ENCODE measurements at places on chromosomes 2 and 18.

- DNase-seq: no peak
Observed at GRCh38 chr2:115199966-115200365, 757.5 kb downstream of the DPP10 start.

GRCh38 chr18:22349966-22350365, 67.7 kb downstream of the CTAGE1 start:
- DNase-seq: no peak

DNA sequence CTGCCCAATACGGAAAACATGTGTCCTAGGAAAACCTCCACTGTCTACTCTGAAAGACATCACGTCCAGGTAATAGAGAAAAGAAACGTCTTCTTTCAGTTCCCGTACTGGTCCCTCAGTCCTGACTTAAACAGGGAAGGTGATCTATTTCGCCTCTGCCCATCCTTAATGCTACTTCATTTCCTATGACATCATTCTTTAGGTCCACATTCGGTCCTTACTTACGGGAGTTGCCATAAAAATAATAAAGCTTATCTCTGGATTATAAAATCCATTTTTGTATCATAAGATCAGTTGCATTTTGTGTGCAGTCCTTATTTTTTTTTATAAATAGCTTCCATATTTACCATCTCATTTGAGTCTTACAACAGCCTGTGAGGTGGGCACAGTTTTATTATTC, 3.7 kb downstream of the TGFA start:
- DNase-seq: no peak

- DNase-seq: no peak
Observed at GRCh38 chr18:26532367-26533340, 15.7 kb downstream of the KCTD1 start.

DNA sequence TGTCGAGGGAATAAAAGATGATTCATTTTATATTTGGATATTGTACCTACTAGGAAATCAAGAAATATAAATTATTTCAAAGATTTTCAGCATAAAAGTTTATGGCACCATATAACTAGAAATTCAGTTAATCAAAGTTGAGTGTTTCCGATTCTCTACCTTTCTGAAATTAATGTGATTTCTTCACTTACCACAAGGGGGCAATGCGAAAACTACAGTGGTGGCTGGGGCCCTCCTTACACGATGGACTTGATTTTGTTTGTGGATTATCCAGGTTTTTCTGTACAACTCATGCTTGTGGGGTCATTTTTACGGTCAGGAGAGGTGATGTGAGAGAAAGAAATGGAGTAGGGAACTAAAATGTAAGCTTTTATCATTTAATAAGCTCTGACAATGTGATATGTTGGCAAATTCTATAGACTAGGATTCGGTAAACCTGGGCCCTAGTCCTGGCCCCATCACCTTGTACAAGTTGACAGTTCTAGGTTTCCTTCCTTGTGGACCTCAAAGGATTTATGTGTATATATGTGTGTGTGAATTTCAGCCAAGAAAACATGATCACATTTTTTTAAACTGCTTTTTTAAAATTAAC, 47.6 kb downstream of the G6PC2 start:
- DNase-seq: peak; percentile 26

- DNase-seq: peak; percentile 67
Observed at GRCh38 chr2:131413148-131413747, 49.3 kb upstream of the RAB6D start.

DNA sequence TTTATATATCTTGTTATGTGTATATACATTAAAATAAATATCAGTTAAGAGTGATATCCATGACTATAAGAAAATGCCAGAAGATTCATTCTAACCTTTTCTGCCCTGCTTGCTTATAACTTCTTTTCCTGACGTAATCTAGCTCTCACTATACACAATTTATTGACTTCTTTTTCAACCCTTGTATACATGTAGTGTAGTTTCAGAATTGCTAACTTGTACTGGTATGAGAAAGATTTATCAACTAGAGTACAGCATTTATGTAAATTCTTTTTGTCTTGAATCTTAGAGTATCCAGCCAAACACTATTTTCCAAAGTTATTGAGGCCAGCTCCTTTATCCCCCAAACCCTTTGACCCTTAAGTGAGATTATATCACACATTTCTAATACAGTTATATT, 798.0 kb upstream of the RAB6C start:
- no peak for DNase-seq

DNA sequence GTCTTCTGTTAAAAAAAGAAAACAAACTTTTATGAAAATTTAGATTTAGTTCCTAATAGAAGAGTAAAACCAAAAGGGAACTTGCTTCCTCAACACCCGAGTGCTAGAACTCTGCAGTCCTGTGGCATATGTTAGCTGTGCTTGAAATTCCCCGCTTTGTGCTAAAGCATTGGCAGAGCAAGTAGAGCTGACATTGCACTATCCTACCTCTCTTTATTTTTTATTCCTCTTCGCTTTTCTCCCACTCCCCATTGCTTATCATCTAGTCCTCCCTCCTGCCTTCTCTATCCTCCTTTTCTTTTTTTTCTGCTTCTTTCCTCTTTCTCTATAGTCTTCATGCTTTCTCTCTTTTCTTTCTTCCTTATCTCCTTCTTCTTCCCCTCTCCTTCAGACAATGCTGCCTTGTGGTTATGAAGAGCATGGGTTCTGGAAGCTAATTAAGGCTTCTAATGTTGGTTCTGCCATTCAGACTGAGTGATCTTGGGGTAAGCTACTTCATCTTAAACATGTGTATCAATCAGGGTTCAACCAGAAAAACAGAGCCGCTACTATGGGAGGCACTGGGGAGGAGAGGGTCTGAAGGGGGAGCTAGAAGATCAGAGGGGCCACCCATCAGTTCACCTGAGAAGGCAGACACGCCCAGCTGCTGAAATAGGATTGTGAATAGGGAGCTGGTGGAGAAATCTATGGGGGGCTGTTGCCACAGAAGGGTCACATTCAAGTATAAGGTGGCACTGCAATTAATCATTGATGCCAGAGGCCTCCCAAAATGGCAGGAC, 31.4 kb upstream of the PELI1 start:
- no peak for DNase-seq

GRCh38 chr2:230925443-230925878, 419 bp upstream of the GPR55 start:
- peak; percentile 54 for DNase-seq

GRCh38 chr2:9805435-9806297, 37.6 kb upstream of the TAF1B start:
- DNase-seq: peak; percentile 57

DNA sequence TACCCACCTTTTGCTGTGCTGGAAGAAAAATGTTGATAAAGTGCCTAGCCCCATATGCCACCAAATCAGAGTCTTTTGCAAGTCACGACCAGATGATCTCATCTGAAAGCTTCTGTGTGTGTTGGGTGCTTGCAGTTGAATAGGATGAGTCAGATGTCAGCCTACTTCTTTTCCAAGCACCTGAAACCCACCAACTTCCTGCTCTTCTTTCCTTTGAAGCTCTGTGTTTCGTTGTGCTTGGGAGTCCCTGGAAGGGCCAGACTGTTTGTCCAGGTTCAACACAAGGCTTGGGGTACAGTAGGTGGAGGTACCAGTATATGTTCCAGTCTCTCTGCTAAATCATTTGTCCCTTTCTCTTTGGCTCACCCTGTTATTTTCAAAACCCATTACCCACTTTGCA, 36.8 kb upstream of the LCLAT1 start:
- DNase-seq: no peak

- no peak for DNase-seq
Observed at GRCh38 chr18:44855681-44856080, 175.0 kb downstream of the SETBP1 start.

DNA sequence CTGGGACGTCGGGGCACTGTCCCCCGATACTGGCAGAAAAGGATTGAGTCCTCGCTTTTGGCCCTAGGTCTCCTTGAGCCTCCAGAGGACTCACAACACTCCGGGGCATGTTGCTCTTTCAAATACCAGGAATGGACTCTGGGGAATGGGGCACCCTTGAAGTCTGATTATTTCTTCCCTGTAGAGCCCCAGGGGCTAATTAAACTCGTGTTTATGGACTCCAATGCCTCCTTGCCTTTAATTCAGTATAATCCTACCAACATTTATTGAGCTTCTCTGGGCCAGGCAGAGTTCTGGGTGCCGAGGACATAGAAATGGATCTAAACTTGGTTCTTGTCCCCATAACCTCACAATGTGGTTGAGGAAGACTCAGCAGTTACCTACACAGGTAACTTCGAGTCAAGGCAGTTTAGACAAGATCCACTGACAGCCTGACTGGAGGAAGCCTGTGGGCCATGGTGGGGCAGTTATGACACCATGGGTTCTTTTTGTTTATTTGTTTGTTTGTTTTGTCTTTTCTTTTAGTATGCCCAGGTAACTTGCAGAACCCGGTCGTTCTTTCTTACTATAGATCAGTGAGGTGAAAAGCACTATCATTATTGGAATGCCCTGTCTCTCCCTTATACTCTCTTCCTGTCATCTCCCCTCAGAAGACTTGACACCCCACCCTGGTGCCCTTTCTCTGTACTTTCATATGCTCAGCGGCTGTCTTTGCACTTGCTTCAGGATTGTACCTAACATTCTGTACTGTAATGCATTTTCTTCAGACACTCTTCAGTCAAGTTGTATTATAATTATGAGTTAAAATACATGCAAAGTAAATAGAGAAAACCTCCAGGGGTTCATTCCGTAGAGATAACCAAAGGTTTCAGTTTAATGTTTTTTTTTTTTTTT, 3.2 kb downstream of the CFLAR start:
- peak; percentile 70 for DNase-seq

DNA sequence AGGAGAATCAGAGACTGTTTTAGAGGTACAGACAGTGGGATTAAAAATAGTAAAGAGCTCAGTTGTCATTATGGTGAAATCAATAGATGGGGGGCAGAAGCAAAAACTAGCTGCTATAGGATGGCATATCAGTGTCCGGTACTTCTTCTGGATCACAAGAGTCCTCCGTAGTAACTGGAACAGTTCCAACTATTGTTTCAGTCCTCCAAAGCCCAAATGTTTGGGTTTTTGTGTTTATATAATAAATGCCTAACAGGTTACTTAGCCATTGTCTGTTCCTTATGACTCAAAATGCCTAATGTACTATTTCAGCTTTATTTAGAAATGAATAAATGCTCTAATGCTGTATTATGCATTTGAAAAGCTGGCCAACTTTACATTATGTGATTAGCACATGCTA, 401.2 kb downstream of the PTH2R start:
- no peak for DNase-seq

- no peak for DNase-seq
Observed at GRCh38 chr2:28544405-28544921, 48.6 kb downstream of the PLB1 start.

- no peak for DNase-seq
Observed at GRCh38 chr18:70261141-70261788, 27.6 kb upstream of the SOCS6 start.

DNA sequence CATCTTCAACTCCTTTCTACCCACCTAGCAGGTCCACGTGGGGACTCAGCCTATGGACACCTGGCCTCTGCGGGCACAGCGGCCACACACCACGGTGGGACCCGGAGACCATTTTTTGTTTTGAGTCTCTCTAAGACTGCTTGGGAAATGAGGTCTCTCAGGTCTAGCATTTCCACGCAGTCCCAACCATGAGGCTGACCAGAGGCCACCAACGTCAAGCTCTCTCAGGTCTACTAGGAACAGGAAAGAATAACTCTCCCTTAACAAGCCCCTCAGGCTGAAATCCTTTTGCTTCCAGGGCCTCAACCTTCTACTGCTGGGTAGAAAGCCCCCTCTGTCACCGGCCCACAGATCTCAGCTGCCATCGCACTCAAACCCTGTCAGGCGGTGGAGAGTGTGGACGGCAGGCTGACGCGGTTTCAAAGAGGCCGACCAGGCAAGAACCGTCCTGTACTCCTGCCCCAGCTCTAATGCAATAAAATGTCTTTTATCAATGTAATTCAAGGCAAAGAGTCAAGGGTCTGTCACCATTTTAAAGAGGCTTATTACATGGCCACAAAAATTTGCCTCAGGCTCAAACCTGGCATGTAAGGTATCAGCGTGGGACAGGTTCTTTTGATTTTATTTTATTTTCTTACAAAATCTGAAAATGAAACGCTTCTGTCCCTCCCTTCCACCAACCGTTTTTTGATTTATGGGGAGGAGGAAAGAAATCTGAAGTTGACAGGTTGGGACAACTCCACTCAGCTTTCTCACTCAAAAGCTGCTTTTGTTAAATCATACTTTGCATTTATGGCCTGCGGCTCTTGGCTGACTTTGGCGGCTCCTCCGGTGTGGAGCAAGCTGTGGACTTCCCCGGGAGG, 74.0 kb downstream of the BCL11A start:
- no peak for DNase-seq

GRCh38 chr2:234374736-234375135, 122.1 kb downstream of the ARL4C start:
- DNase-seq: no peak

DNA sequence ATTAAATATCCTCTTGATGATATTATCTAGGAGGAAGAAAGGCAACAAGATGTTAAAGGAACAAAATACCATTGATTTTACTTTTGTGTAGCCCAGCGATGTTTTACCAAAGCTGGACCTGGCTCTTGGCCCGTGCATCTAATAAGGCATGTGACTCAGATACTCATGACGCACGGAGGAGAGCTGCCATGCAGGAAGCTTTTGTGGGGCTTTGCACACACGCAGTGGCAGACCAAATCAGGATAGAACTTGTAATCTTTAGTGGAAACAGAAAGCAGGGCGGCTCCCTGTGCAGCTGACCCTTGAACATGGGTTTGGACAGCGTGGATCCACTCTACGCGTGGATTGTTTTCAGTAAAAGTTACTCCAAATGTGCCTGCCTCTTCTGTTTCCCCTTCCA, 190.0 kb downstream of the NAPG start:
- peak; percentile 24 for DNase-seq

DNA sequence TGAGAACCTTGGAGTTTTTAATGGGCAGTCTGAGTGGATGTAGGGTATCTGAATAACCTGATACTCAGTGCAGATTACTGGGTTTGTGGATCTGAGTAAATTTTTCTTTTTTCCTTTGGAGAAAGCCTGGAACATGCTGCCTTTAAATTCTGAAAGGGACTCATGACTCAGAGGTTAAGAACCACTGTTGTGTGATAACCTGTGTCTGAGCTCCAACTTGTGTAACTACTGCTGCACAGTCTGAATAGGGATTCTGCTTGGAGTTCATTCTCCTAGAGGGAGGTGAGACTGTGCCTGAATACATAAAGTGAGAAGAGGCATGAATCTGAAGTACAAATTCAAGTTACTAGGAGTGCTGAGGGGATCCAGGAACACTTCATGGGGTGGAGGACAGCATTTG, 36.2 kb downstream of the KDM3A start:
- DNase-seq: no peak

- DNase-seq: no peak
Observed at GRCh38 chr2:12931186-12931844, 214.6 kb downstream of the TRIB2 start.
